KBM-7 (cell line): ENCODE measurements at places on chromosomes 4 and X.

- DNase-seq: no peak
Observed at GRCh38 chr4:124177647-124178425, 534.7 kb downstream of the ANKRD50 start.

DNA sequence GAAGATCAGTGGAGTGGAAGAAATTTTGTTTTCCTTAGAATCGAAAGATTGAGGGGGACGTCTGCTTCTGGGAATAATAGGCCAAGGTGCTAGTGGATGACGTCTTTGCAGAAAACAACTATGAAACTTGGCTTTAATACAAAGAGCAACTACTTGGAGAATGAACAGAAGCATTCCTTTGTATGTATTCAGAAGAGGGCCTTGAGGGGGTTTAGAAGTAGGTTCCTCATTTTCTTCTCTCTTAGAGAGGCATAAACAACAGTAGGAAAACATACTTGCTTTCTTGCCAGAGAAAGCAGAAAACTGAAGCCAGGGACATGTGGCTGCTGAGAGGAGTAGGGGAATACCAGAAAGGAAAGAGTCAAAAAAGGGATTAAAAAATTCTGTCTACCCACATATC lies 167.8 kb downstream of the ZNF330 start:
- DNase-seq: no peak

GRCh38 chr4:3413217-3413671 lies 28.5 kb upstream of the HGFAC start:
- DNase-seq: no peak

GRCh38 chr4:100306018-100306417 lies 115.8 kb upstream of the DDIT4L start:
- no peak for DNase-seq

DNA sequence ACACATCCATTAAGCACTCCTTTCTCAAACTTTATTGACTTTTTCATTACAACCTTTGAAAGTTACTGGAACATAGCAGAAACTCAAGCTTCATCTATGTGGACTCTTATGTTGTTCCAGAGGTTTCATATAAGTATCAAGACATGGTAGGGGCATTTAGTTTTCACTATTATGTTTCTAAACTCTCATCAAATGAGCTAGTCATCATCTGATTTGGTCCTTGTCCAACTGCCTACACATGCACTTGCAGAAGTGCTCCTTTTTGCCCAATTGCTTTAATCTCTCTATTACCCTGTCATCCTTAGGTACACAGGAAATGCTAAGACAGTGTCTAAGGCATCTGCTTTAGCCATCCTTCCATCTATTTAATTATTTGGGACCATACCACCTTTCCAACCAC lies 42.2 kb upstream of the EPGN start:
- no peak for DNase-seq

DNA sequence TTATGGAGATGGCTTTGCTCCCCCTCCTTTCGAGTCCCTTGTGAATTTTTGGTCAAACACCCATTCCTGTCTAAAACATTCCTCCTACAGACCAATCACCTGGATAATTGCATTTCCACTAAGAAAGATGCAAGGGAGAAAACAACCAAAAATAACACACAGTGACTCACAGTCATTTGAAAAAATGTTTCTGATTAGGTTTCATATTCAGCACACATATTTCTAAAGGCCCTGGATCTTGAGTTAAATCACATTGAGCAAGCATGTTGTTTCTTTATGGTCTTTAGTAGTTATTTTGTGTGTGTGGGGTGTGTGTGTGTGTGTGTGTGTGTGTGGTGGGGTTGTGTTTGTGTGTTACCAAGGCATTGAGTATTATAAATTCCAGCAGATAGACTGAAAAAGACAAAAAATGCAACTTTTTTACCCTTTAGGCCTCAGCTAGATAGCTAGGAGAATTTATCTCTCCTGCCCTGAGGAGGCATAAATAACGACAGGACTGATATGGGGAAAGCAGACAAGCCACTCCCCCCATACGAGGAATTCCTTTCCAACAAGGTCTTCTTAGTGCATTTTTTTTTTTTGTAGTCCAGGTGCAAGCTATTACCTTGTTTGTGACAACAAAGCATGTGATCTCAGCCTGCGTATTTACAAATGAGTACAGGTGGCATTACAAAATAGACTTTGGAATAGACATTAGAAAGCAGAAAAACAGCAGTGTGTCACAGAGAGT lies 265.4 kb upstream of the ADGRL3 start:
- DNase-seq: no peak

GRCh38 chr4:76984788-76985211 lies 35.2 kb downstream of the SEPTIN11 start:
- DNase-seq: no peak

GRCh38 chrX:139202742-139203420 lies 327.7 kb upstream of the F9 start:
- DNase-seq: no peak

GRCh38 chr4:186781032-186781917 lies 57.6 kb upstream of the FAT1 start:
- DNase-seq: no peak
